Stimulated activated CD4-positive, alpha-beta T cell treated with anti-CD3 and anti-CD28 coated beads, Interleukin-2, amount 100 ng/mL, for 24 hours (primary cell): ENCODE measurements at places on chromosomes 3 and 15.

GRCh38 chr3:114856835-114857234 lies 290.3 kb downstream of the ZBTB20 start:
- no peak for DNase-seq

DNA sequence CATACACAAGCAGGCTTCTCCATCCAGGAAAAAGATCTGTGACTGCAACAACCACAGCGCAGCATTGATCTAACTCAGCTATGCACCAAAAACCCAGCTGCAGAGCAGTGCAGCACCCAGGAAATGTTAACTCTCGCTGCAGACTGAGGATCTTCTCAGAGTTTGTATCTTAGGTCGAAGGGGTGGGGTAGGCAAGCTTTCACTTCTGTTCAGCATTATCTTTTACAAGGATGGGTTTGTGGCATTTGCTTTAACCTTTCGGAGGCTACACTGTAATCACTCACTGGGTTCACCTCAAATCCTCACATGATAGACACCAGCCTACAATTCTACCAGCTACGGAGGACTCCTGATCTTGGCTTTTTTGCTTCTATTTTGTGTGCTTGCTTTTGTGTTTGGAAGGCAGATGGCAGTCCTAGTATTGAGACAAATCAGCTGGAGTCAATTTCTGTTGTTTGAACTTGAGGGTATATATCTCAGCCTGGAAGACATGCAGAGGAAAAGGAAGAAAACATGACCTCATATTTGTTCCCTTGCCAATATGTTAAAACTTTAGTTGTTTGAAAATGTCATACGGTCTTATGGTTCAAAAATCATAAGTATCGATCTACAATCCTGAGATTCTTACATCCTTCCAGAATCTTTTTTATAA lies 25.2 kb downstream of the LRRK1 start:
- DNase-seq = no peak

DNA sequence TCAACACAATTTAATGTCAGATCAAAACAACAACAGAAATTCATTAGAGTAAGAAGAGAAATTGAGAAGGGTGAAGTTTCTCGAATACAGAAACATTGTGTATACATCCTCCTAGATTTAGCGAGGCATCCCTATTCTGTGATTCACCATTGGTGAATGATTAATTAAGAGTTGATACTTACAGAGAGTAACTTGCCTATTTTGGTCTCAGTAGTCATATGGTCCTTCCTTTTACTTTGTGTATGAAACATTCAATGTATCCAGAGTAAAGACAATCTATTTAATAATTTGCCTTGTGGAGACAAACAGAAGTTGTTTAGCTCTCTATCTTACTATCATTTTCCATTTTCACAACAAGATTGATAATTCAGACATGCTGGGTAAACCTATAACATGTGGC lies 432.0 kb downstream of the ZPLD1 start:
- DNase-seq = no peak

DNA sequence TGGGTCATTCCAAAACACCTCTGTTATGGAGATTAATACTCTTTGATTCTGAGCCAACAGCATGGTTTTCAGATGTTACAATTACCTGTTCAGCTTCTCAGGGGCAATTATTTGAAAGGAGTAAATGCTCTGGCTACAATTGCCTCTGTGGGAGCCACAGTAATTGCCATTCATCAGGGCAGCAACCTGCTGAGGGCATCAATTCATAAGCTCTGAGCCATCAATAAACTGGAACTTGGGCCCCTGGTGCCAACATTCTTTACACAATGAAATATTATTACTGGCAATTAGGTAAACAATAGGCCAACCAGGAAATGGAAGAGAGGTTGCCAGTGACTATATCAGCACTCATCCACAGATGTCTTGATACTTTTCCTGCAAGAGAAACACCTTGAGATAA lies 660.8 kb downstream of the MECOM start:
- DNase-seq = no peak

- DNase-seq = no peak
Measured at GRCh38 chr3:187971629-187972028, 182.3 kb upstream of the LPP start.

DNA sequence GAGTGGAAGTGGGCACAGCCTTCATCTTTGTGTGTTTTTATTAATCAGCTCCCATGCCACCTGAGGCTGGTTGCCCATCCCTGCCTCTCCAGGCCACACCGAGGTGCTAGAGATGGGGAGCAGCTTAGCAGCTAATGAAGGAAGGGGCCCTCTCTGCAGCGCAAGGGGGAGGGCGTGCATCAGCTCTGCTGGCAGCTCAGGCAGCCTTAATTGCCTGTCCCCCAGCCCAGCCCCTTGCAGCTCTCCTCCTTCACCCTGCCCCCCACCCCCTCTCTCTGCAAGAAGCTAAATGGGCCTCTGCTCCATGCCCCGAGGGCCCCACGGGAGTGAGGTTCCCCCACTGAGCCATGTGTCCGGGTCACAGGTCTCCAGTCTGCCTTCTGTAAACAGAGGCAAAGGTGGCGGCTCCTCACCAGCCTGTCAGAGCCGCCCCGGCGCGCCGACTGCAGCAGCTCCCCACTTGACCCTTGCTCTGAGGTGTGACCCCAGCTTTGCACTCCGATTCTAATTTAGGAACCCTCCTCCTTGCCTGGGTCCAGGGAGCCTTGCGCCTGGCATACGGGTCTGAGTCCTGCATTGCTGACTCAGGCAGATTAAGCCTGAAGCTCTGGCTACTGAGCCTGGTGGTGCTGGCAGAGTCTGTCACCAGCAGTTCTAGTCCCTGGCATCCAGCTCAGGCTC lies 27.9 kb upstream of the NTRK3 start:
- DNase-seq = no peak

DNA sequence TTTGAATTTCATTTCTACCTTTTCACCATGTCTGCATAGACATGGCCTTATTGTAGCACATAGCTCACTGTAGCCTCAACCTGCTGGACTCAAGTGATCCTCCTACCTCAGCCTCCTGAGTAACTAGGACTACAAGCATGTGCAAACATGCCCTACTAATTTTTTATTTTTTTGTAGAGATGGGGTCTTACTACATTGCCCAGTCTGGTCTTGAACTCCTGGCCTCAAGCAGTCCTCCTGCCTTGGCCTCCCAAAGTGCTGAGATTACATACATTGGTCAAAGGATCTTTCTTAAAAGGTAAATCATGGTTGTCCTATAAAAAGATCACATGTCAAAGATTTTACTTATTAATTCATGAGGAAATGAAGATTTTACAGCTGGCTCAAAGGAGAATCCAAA lies 57.2 kb upstream of the GOLGA8B start:
- no peak for DNase-seq

DNA sequence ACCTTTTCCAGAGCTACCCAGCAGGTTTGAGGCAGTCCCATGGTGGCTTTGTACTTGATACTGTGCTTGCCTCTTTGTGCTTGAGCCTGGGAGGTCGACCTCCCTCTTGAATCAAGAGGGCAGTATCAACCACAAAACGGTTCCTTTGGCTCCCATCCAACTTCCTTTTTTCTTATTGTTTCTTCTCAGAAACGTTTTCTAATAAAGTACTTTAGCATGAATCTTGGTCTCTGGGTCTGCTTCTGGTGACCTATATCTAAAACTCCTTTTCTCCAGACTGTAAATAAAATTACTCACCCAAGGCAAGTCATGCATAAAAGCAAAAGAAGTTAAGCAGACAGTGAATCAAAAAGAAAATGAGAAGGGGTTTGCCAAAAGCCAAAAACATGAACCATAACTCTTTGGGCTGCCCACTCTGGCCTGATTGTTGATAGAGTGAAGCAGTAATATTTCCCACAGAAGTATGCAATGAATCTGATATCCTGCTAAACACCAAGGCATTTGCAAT lies 112.2 kb upstream of the SLC4A7 start:
- no peak for DNase-seq

DNA sequence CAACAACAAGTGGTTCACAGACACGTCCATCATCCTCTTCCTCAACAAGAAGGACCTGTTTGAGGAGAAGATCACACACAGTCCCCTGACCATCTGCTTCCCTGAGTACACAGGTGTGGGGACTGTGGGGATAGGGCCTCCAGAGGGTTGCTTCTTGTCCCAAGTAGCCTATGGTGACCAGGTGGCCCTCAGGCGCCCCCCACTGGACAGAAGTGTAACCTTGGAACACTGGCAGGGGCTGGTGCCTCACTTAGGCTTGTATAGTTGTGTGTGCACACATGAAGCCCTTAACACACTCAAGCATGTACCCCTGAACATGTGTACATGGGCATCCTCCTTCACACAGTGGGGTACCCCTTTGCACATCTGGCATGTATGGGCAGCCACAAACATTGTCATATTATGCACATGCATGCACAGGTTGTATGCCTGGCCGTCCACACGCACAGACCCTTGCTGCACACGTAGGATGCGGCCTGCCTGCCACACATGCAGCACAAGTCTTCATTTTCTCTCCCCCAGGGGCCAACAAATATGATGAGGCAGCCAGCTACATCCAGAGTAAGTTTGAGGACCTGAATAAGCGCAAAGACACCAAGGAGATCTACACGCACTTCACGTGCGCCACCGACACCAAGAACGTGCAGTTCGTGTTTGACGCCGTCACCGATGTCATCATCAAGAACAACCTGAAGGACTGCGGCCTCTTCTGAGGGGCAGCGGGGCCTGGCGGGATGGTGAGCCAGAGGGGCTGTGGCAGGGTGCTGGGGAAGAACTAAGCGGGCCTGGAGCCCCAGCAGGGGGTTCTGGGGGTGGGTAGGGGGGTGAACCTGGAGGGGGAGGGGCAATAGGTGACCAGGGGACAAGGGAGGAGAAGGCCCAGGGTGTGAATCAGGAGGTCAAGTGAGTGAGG lies 11.7 kb upstream of the SEMA3B start:
- peak; percentile 52 for DNase-seq

DNA sequence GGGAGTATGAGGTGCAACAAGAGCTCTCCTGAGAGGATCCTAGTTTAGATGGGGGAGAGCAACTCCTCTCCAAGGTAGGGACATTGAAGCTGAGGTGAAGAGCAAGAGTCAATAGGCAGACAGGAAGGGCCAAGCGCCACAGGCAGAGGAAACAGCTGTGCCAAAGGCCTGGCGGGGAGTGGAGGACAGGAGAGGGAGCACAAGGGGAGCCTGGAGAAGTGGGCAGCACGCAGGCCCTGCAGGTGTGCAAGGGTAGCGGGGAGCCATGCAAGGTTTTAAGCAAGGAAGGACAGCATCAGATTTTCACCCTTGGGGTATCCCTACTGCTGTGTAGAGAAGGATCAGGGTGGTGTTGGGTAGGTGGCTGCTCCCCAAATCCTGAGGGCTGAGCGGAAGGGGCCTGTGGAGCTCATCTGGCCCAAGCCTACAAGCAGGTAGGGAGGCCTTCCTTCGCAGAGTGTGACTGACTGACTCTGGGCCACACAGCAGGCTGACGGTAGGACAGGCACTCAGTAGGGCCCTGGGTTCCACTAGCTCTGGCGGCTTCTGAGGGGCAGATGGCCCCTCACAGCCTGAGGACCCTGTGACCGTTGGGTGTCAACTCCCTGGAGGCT lies 13.3 kb downstream of the CHST13 start:
- no peak for DNase-seq

DNA sequence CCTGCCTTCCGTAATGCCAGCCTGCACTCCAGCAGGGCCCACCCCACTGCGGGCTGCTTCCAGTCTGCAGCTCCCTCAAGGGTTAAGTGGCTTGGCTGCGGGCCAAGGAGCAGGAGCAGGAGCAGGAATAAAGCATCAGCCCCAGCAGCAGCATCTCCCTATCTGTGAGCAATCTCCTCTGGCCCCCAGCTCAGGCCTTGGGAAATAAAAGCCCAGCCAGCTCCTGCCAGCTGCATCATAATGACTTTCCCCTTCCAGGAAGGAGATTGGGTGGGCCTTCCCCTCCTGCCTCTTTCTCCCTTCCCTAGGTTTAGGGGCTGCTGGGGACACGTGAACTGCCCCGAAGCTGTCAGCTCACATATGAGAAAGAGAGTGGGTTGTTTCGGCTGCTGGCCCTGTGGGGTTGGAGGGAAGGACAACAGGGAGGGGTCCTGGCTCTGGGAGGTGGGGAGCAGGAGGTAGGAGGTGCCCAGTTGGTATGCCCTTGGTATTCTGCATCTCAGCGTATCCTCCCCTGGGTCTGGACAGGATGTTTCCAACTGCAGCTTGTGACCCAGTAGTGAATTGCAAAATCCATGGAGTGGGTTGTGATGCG lies 34.6 kb upstream of the FGD5 start:
- no peak for DNase-seq

GRCh38 chr3:58041826-58042324 lies 33.7 kb downstream of the FLNB start:
- no peak for DNase-seq

DNA sequence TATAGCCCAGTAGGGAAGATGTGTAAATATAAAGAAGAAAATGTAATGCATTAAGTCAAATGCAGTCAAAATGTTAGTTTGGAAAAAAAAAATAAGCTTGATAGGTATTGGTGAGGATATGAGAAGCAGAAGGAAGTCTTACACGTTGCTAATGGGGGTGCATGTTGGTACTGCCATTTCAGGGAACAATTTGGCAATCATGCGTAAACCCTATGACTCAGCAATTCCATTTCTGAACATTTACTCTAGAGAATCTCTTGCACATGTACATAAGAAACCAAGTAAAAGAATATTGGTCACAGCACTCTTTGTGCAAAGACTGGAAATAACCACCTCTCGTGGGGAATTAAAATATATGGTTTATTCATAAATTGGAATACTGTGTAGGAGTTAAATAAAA lies 35.5 kb upstream of the TIMP4 start:
- no peak for DNase-seq

DNA sequence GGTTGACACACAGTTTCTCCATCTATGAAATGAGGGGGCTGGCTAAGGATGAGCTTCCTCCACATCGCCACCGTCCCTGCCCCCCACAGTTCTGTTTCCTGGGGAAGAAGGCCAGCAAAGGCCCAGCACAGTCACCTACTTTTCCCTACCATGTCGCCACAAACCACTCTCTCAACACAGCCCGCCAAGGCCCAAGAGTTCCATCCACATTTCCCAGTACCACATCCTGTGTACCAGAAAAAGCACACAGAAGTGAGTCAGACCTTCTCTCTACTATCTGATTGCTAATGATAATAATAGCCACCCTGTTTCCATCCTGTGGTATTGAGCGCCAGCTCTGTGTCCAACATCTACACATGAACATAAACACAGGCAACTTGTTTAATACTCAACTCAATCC lies 30.3 kb upstream of the C15orf39 start:
- peak; percentile 49 for DNase-seq

DNA sequence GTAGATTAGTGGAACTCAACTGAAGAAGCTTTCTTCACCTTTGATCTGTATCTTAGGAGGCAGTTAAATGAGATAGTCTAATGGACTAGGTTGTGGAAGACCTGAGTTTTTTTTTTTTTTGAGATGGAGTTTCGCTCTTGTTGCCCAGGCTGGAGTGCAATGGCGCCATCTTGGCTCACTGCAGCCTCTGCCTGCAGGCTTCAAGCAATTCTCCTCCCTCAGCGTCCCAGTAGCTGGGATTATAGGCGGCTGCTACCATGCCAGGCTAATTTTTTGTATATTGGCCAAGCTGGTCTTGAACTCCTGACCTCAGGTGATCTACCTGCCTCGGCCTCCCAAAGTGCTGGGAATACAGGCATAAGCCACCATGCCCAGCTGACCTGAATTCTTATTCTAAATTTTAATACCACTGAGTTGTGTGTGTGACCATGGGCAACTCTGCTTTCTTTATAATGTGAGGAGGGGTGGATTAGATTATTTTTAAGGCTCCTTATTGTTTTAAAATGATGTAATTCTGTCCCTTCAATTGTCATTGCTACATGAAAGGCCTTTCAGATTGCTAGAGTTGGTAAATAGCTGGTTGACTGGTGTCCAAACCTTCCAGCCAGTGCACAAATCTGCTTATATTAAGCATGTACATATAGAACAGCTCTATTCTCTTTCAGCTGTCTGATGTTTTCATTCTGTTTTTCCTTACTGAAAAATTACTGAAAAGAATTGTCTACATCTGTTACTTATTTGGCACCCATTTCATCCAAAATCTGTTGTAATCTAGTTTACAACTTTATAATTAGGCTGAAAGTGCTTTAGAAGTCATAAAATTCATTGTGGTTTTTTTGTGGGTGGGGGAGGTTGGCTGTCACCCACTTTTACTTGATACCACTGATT lies 2.3 kb downstream of the LNP1 start:
- no peak for DNase-seq
